ENCODE measurements at places on chromosomes 3 and 15.

- no peak for DNase-seq
Measured at GRCh38 chr15:58985443-58985842, 2.0 kb upstream of the RNF111 start.

- DNase-seq: peak; percentile 93
Measured at GRCh38 chr3:106345353-106346027, 476.7 kb upstream of the CBLB start.

- DNase-seq: no peak
Measured at GRCh38 chr3:69539134-69539533, 153.2 kb upstream of the FRMD4B start.

- no peak for DNase-seq
Measured at GRCh38 chr15:68402432-68403160, 29.4 kb downstream of the ITGA11 start.

DNA sequence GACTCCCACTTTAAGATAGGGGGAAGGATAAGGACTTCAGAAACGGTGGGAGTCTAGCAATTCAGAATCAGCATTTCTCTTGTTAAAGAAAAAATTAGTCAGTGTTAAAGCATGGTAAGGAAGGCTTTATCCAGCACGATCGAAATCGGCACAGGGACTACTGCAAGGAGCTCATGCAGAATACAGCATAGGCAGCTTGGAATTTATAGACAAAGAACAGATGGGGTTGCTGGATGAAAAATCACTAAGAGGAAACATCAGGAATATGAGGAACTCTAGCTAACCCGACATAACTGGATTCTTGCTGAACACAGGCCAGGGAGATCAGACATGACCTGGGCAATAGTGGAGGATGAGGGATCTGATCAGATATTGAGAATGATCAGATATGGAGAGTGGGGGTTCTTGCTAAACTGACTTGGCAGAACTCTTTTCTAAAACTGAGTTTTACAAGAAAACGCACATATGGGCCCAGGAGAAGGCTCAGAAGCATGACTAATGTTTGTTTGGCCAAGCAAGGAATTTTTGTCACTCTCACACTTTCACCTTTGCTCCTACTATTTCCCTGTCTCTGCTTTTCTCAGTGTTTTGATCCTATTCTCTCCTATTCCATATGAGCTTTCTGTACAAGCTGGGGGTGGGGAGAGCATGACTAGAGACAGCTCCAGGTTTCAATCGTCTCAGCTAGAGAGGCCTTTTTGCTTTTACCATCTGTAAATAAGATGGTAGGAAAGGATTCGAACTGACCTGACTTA lies 3.9 kb upstream of the PLCH1 start:
- DNase-seq: peak; percentile 64

DNA sequence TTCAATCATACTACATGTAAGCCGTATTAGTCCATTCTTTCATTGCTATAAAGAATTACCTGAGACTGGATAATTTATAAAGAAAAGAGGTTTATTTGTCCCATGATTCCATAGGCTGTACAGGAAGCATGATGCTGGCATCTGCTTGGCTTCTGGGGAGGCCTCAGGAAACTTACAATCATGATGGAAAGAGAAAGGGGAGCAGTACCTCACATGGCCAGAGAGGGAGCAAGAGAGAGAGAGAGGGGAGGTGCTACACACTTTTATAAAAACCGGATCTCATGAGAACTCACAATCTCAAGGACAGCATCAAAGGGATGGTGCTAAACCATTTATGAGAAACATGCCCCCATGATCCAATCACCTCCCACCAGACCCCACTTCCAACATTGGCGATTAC lies 14.3 kb upstream of the CLASP2 start:
- DNase-seq: no peak

- no peak for DNase-seq
Measured at GRCh38 chr15:32679298-32679690, 37.8 kb downstream of the SCG5 start.

GRCh38 chr3:12288182-12289129 lies at the start of gene PPARG:
TSS of gene PPARG (plus strand) at chr3:12289070. CDS start at chr3:12379712, 90,642 bp downstream.
- DNase-seq: peak; percentile 5

GRCh38 chr15:67005294-67005996 lies 60.0 kb upstream of the SMAD3 start:
- DNase-seq: no peak

DNA sequence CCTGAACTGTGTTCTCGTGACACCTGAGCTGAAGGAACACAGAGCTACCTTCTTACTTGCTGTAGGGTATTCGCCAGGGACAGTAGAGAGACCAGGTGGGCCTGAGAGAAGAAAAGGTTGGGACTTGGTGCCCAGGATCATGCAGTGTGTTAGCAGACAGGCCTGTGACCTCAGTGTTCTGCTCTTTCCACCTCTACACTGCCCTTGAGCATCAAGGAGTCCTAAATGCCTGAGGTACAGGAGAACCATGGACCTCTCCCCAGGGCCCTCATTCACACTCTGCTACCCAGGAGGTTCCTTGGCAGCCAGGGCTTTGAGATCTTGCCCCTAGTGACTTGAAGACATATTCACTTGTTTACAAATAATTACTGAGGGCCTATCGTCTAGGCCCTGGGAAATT lies 22.2 kb upstream of the JMJD7 start:
- no peak for DNase-seq

- DNase-seq: no peak
Measured at GRCh38 chr3:100875239-100875638, 118.0 kb downstream of the ABI3BP start.

DNA sequence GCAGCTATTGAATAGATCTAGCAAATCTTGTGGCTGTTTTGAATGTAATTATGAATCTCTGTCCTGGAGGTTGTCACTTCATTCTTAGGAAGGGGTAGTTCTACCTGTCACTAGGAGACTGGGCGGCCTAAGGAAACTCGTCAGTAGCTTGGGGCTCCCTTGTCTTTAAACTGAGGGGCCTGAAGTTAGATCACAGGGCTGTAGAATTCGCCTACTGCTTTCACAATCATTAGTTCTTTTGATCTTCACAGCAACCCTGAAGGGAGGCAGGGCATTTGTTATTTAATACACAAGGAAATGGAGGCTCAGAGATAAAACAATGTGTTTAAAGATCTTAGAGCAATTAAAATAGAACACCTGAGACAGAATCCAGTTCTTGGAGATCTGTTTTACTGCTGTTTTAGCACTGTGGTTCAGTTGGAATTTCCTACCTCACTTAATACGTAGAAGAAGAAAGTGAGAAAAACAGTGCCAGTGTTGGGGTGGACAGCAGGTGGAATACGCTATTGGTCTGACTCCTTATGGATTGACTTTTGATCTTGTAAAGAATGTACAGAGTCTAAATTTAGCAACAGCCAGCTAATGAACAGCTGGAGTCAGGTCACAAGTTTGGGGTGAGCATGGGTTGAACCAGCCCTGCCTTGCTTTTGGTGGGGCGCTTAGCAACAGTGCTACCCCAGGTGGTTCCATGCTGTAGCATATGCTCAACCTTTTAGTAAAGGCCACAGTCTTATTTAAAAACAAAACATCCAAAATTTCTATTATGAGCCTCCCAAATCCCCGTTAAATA lies 71.4 kb upstream of the BHLHE40 start:
- no peak for DNase-seq

GRCh38 chr15:88161636-88162035 lies 94.9 kb downstream of the NTRK3 start:
- no peak for DNase-seq

- DNase-seq: peak; percentile 98
Measured at GRCh38 chr3:124116906-124117305, 125.0 kb upstream of the ROPN1 start.

DNA sequence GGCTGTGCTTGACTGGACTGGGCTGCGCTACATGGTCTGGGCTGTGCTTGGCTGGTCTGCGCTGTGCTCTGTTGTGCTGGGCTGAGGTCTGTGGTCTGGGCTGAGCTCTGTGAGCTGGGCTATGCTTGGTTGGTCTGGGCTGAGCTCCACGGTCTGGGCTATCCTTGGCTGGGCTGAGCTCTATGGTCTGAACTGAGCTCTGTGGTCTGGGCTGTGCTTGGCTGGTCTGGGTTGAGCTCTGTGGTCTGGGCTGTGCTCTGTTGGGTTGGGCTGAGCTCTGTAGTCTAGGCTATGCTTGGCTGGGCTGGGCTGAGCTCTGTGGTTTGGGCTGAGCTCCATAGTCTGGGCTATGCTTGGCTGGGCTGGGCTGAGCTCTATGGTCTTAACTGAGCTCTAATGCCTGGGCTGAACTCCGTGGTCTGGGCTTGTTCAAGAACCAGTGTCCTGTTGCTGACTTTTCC lies 92.0 kb downstream of the PLXNA1 start:
- DNase-seq: no peak

- DNase-seq: peak; percentile 87
Measured at GRCh38 chr3:49867871-49868321, 1.8 kb downstream of the CAMKV start.

Measured in NCI-H524 (cell line).